ENCODE measurements at places on chromosomes 6 and 20.

- no peak for DNase-seq
These were observed 319.0 kb downstream of the HACE1 start for GRCh38 chr6:104540743-104541142.

DNA sequence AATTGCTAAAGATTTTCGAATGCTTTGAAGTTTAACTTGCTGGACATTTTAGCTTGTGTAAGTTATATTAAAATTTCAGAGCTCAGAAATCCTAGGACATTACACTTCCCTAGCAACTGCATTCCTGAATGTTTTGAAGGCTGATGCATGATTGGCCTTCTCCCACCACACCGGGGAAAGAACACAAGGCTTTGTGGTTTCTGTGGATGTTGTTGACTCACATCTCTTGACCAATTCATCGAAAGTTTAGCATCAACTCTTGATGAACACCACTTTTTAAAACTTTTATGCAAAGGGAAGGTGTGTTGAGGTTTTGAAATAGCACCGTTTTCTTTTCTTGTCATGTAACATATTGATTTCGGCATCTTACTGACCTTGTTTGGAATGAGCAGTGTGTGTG lies 81.1 kb downstream of the RIMS1 start:
- no peak for DNase-seq

DNA sequence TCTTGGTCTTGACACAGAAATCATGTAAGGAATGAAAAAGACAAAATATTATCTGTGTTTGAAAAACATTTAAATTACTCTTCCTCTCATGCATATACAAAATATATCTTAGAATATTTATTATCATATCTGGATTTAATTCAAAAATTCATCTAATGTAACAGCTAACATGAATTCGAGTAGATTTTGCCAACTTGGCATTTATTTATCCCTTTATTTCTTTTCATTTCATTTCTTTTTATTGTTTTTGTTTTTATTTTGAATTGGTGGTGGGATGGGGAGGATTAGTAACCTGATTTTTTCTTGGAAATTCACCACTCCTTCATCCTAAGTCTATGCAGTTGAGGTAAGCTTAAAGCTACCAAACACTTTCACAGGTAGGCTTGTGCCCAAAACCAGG lies 508.7 kb downstream of the EPHA7 start:
- DNase-seq, result no peak

GRCh38 chr6:36339146-36339545 lies 2.5 kb upstream of the BNIP5 start:
- no peak for DNase-seq

DNA sequence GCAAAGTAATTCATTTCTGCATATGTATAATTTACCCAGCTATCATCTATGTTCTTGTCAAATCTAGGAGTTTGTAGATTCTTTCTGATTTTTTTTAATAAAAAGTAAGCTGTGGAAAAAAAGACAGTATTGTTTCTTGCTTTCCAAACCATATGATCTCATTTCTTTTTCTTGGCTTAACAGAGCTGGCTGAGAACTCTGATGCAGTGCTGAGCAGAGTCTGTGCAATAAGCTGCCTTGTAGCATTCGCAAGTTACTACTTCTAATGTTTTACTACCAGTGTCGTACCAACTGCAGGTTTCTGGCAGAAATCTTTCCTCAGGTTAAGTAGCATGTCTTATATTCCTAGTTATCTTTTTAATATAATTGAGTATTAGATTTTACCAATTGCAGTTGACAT lies 15.6 kb downstream of the RRBP1 start:
- DNase-seq, result no peak

DNA sequence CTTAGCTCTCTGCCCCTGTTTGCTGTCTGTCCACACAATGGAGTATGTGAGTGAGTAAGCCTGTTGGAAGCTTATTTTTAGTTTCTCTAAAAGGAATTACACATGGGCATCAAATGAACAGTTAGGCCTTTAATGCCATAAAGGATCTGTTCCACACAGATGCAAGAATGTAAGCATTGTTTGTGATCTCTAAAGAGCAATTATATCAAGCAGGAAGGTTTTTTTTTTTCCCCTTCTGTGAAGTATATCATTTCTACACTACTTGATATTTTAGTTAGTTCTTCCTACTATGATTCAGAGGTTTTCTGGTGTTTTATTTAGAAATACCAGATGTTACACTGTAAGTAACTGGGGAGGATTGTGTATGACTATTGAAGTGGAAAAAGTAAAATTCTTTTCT lies 627.5 kb downstream of the COL12A1 start:
- DNase-seq, result no peak

DNA sequence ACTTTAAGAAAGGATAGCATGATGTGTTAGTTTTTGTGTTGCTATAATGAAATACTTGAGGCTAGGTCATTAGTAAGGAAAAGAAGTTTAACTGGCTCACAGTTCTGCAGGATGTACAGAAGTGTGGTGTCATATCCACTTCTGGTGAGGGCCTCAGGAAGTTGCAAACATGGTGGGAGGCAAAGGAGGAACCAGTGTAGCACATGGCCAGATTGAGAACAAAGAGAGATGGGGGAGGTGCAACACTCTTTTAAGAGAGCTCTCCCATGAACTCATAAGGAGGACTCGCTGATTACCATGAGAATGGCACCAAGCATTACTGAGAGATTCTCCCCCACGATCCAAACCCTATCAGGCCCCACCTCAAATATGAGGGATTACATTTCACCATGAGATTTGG lies 265.4 kb downstream of the RIMS1 start:
- DNase-seq, result no peak

DNA sequence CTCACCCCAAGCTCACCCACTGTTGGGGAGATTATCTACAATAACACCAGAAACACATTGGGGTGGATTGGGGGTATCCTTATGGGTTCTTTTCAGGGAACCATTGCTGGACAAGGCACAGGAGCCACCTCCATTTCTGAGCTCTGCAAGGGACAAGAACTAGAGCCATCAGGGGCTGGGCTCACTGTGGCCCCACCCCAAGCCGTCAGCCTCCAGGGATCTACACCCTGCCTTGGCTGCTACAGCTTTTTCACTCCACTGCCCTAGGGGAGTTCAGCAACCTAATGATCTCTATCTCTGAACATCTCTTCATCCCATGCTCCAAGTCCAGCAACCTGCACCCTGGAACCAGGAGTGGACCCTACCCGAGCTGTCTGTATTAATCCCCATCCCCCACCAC lies 21.2 kb downstream of the MAVS start:
- no peak for DNase-seq

DNA sequence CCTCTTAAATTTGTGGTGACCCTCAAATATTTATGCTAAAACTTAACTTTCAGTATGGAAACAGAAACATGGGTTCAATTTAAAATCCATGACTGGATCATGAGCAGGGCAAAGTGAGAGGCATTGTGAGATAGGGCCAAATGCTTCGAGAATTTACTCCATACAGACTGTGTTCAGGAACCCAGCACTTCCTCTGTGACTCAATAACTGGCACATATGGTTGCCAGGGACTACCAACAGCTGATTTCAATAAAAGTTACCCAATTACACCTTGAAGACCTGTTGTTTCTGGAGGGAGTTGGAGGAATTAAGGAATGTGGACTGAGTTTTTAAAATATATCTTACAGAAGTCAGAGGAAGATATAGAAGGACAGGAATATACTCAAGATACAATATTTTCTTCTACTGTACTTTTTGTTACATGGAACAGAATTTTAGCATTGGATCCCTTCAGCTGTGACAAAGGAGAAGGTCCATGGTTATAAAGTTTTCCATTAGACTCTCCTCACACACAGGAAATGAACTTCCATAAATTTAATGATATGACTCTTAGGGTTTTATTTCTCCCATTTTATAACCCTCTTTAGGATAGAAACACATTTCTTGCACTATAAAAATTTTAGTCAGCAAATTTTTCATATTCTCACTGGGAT lies 258.5 kb downstream of the KHDC1L start:
- no peak for DNase-seq

DNA sequence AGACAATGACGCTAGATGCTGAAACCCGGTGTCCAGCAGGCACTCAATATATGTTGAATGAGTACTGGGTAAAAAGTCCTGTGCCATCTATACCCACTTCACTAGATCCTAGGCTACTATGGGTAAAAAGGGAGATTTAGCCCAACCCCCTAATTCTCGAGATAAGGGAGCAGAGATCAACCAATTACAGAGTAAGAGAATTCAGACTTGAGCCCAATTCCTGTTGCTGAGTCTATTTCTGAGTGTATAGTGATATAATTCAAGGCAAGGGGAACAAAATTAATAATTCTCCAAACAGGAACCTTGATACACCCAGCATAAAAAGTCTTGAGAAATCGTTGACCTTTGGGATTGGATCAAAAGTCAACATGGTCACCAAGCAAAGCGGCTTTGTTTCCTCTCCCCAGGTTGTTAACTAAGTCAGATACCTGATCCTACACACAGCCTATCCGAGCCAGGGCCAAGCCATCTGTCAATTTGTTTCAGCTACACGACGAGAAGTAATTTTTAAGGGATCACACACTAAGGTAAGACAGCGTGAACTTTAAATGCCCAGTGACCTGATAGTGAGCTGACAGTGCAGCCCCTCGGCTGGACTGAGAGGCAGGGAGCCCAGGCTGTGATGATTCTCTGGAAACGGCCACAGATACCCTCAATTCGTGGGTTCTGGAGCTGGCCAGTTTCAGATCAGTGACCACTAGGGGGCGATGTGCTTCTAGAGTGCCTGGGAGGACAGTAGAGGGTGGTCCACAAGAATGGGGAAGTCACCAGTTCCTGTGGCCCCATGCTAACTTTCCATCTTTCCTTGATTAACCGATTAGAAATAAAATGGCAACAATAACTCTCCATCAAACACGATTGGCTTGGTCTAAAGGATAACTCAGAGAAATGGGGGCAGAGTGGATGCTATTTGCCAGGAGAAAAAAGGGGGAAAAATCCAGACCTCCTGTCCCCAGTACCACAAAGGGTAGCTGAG lies 46.2 kb downstream of the SLC22A23 start:
- peak; percentile 35 for DNase-seq

DNA sequence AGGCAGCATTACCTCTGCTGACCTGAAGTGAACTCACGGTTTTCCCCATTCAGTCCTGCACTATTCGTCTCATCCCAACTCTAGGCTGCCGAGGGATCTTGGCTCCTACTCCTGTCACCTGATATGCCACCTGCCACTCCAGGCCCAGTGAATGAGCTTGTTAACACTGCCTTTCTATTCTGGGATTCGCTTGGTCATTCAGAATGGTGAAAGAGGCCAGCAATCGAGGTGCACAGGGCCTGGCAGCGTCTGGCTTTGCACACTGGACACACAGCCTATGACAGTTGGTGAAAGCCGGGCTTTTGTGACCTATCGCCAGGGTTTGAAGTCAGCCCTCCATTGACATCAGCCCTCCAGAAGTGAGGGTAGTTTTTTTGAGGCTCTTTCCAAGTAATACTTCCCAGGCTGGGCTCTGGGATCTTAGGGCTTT lies 59.3 kb upstream of the MYL9 start:
- no peak for DNase-seq

Data from stimulated activated CD4-positive, alpha-beta T cell treated with anti-CD3 and anti-CD28 coated beads, TNF-alpha, amount 100 ng/mL, for 24 hours (primary cell).